ENCODE measurements at places on chromosomes 11 and 22.

GRCh38 chr11:6599881-6600390 is 3.5 kb downstream of the RRP8 start:
- no peak for DNase-seq

DNA sequence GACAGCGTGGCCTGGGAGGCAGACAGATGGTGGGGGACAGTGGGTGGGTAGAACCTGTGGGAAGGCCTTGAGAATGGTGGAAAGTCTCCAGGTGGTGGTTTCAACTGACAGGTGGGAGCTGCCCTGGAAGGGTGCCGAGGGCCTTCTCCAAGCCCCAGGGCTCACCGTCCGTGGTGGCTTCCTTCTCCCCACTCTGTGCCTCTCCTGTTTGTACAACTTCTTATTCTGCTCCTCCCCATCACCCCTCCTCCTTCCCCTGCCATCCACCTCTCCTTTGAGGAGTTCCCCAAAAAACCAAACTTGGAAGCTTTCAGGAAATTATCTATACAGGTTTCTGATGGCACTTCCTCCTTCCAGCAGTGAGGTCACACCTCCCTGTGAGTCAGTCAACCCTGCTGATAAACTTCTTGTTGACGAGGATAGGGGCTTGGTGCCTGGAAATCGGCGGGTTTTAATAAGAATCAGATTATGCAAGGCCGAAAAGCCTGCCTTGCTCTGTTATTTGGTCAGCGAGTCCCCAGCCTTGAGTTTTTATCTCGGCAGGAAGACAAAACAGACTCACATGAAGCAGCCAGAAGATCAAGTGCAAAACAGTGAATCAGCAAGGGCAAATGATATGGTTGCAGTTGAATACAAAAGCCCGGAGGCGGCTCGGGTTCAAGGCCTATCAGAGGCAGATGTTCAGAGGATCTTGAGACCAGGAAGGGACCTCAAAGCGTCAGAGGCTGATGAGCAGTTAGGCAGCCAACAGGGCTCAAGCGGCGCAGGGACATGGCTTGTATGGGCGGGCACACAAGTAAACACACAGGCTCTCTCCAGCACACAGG is 9.5 kb upstream of the ST3GAL4 start:
- DNase-seq, result peak; percentile 19

- no peak for DNase-seq
Measured at GRCh38 chr11:109433753-109434256, 11.8 kb downstream of the C11orf87 start.

GRCh38 chr22:35334004-35334403 is 34.3 kb downstream of the TOM1 start:
- DNase-seq, result no peak

GRCh38 chr11:27388001-27388400 is 25.0 kb upstream of the CCDC34 start:
- no peak for DNase-seq

DNA sequence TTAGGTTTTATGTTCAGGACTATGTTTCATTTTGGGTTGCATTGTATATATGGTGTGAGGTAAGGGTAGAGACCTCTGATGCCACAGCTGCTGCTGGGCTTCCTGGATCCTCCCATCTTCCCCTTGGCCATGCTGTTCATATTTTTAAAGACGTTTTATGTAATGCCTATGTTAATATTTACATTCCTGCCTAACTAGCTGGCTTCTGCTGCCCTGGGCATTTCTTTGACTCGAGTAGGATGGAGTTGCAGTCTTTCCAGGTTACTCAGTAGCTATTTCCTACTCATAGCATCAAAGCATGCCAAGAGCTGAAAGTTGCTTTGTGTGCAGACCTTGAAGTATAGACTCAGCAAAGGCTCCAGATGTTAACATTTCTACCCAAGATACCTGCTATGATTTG is 220.5 kb upstream of the CADM1 start:
- no peak for DNase-seq

DNA sequence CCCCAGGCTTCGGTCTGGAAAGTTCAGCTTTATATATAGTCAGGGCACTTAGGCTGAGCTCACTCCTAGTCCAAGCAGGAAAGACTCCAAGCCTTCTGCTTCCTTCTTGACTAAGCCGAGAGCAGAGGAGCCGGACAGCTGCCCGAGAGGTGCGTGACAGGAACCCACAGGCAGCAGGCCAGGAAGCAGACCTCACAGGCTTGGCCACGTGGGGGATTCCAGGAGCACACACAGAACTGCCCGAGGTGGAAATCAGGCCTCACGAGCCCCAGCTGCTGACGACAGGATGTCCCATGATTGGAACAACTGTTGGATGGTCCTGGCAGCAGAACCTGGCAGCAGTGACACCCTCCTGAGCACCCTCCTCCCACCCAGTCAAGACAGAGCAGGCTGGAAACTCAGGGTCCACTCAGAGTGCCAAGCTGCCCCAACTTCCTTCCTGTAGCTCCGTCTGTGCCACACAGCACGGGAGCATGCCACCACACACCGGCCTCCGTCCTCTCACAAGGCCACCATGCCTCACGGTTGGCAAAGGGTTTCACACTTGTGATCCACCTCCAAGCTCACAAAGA is 5.4 kb downstream of the PLA2G6 start:
- peak; percentile 50 for DNase-seq

DNA sequence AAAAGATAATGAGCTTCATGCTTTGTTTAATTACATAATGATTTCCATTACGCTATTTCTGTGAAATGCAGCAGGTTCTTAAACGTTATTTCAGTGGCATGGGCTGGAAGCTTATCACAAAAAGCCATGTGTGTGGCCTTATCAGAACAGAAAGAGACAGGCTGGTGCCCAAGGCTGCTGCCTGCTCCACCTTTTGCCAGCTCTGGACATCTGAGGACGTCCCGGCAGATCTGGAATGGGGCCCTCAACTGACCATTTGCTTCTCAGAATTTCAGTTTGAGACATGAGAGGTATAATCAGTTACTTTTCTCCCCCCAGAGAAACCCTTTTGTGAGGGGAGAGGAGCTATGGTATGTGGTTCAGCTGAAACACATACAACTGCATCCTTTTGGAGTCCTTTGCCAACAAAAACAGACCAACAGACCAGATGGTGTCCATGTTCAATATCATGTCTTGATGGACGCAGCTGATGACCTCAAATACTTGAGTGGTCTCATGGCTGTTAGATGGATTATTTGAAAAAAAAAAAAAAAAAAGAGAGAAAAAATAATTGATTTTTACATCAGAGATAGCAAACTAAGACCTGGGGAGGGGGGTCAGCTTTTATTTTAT is 8.6 kb downstream of the CDPF1 start:
- no peak for DNase-seq

- DNase-seq, result no peak
Measured at GRCh38 chr22:27888310-27888709, 30.7 kb downstream of the PITPNB start.

DNA sequence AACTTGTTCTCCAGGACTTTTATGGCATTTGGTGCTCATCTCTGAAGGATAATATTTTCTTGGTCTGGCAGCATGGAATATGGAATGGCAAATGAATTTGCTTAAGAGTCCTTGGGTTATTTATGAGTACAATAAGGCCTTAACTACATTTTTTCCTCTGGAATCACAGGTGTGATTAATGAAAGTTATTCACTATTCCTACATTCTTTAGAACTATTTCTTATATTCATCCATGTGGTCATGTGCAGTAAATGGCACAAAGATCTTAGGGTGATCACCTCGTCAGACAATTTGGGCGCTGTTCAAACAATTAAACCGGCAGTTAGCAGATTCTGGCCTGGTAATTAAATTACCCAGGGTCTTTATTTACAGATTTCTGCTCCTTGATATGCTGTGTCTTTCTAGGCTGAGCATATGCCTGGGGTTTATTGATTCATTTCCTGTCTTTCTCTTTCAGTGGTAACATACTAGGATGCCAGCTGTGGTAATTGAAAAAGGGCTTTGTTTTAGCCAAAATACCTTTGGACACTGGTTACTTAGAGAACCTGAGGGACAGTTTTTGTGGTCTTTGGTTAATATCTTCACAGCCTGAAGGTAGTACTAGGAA is 31.6 kb downstream of the SIK2 start:
- no peak for DNase-seq

DNA sequence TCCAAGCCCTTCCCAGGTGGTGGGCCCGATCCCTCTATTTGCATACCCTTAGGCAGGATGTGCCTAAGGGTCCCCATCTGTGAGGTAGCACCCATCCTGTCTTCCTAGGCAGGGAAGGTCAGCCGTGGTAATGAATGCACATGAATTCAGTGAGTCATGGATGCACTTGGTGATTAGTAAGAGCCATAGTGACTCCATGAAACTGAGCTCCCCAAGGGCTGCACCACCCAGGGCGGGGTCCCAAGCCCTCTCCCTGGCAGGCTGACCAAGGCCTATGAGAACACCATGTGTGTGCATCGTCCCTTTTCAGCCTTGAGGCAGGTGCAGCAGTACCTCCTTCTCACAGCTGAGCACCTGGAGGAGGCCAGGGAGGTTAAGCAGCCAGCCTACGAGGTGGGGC is 15.6 kb upstream of the SUSD2 start:
- no peak for DNase-seq

GRCh38 chr11:68012044-68012842 is 2.1 kb downstream of the ALDH3B1 start:
- no peak for DNase-seq

DNA sequence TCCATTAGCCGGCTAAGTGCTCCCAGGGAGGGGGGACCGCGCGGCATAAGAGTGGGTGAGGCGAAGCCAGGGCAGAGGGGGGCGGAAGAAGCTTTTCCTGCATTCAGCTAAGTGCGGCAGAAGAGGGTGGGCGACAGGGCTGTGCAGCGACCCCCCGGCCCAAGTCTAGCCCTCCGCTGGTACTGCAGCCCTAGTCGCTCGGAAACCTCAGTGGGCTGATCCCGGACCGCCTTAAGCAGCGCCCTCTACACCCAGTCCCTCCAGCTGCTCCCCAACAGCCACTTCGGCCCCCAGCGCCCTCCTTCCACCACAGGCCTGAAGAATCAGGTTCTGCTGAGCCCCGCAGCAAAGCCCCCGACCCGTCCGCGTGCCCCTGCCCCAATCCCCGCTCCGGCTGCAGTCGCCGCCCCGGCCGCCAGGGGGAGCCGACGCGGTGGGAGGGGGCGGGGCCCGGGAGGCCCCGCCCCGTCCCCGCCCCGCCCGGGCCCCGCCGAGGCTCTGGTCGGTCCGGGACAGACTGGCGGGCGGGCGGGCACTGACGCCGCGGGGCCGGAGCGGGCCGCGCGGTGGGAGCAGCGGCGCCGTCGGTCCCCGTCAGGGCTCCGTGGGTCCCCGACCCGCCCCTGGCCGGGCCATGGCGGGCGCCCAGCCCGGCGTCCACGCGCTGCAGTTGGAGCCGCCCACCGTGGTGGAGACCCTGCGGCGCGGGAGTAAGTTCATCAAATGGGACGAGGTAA is at the start of gene PLCB3:
Gene PLCB3 (plus strand): TSS at position 515 of the 737 bp plus-strand sequence. CDS start 120 bp downstream, at position 635.
- DNase-seq, result no peak

DNA sequence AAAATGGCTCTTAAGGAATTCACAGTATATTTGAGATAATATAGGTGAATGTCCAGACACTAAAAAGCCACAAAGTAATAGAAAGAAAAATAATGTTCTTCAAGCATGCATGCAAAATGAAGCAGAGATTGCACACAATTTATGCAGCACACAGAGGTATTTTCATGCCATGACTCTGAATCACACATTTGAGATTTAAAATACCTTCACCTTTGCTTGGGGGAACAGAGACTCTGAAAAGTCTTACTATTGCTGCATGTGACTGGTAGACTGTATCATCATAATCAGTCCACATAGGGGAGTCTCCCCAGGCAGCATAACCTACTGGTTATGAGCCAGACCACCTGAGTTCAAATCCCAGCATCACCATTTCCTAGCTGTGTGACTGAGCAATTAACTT is 96.2 kb downstream of the RCN1 start:
- no peak for DNase-seq

DNA sequence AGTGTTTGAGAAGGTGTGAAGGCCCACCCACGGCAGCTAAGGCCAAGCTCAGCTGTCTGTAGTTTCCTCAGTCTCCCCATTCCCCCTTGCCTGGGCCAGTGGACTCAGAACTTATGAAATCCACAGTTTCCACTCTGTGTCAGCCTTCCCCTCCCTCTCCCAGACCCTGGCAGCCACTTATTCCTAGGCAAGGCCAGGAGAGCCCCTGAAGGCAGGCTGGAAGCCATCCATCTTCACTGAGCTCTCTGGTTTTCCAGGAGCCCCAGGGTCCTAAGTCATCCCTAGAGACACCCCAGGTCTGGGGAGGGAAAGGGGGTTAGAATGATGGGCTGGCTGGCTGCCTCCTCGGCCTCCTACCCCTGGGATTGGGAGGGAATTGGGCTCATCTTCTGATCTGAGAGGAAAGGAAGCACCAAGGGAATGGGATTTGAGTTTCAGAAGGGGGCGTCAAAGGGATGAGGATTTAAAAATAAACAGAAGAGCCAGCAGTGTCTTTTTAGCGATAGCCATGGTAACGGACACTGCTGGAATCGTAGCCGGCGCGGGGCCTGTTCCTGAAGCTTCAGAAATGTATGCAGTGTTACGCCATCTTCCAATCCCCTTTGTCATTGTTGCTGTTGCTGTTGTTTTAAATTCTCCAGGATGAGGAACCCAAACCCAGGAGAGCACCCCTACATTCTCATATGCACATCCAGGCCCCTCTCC is 561.1 kb upstream of the CADM1 start:
- DNase-seq, result no peak

GRCh38 chr11:9276571-9276970 is 11.4 kb upstream of the DENND5A start:
- DNase-seq, result no peak

DNA sequence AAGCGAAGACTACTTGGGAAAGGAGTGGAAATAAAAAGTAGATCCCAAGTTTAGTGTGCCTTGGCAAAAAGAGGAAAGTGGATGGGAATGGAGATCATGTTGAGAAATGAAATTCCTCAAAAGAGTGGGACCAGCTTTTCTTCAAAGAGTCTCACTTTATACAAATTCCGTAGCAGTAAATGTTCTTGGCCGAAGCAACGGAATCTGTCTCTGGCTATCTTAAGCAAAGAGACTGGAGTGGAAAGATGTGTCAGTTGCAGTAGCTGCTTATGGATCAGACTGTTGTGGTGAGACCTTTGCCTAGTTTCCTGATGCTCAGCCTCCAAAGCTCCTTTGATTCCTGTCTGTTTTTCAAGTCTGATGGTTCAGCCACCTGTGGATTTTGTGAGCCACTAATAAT is 73.6 kb downstream of the CSTPP1 start:
- no peak for DNase-seq

- no peak for DNase-seq
Measured at GRCh38 chr22:45884201-45885062, 92.5 kb downstream of the WNT7B start.

GRCh38 chr11:115238086-115238485 is 266.1 kb downstream of the CADM1 start:
- DNase-seq, result no peak

- DNase-seq, result peak; percentile 19
Measured at GRCh38 chr11:56783448-56784041, 35.0 kb upstream of the OR9G4 start.

DNA sequence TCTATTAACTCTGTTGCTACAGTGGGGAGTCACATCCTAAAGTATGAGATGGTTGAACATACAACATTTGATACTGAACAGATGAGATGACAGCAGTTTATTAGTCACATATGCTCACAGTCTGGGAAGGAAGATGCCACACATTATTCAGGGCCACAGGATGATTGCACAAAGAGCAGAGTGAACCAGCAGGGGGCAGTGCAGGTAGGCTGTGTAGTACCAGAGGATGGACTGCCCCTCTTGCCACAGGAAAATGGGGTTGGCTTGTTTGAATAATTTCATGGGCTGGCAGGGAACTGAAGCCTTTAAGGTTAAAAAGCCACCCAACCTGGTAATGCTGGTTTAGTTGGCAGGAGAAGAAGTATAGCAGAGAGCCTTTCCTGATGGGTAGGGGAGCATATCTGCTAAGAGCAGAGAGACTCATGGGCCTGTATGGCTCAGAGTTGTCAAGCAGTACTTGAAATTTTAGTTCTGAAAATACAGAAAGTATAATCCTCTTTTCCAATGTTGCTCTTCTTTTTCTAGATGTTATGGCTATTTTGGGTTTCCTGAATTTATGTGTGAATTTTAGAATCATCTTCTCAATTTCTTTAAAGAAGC is 180.4 kb upstream of the B3GAT1 start:
- DNase-seq, result peak; percentile 13
